ENCODE measurements at places on chromosomes 16 and 17. TPM values are rescaled to one million over a fixed set of nuclear protein-coding genes. Genes with fewer than 3 reads are reported as not detected.

DNA sequence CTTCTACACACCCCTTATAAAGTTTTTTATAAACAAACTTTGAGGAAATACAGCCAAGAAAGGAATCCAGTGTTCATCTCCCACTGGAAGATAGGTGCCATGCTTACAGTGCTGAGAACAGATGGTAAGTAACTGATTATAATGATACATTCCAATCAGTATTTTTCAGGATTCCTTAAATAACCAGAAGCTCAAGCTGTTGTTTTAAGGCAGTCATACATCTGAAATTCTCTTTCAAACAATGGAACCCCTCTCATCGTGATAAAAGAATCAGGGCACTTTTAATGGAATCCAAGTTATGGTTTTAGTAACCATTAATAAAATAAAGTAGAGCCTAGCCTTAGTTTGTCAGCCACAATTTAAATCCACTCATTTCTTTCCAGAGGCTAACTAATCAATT is 56.1 kb upstream of the STAC2 start:
- peaks cover 23% of the 10 kb centered on the region for H3K4me1 ChIP-seq
- no peaks in the 10 kb centered on the region for H3K27me3 ChIP-seq

DNA sequence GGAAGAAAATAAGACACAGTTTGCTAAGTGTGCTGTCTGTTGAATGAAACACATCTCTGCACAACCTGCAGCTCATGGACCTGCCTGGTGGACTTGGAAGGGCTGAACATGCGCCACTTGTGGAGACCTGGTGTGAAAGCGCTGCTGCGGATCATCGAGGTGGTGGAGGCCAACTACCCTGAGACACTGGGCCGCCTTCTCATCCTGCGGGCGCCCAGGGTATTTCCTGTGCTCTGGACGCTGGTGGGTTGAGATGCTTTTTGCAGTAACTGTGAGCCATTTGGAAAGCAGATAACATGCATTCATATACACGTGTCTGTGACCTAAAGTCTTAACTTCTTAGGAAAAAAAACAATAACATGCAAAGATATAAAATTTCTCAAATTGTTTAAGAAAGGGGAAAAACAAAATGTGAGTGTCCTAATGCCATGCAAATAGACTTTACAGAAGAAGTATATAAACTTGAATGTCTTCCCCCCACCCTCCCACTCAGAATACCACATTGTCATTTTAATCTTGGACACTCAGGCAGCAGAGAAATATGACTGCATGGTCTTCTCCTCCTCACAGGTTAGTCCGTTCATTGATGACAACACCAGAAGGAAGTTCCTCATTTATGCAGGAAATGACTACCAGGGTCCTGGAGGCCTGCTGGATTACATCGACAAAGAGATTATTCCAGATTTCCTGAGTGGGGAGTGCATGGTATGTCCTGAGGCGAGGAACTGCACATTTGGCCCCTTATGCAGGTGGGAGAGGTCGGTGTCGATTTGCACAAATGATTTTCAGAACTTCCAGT is 65.6 kb downstream of the SEC14L1 start:
- H3K4me3 ChIP-seq: no peak overlapping the region
- no peaks in the 10 kb centered on the region for H3K27me3 ChIP-seq
- H3K27ac ChIP-seq: peak overlapping the region; percentile 34
- DNase-seq: no peak
- H3K36me3 ChIP-seq: peaks cover 64% of the 10 kb centered on the region
- peaks cover 20% of the 10 kb centered on the region for H3K4me1 ChIP-seq

DNA sequence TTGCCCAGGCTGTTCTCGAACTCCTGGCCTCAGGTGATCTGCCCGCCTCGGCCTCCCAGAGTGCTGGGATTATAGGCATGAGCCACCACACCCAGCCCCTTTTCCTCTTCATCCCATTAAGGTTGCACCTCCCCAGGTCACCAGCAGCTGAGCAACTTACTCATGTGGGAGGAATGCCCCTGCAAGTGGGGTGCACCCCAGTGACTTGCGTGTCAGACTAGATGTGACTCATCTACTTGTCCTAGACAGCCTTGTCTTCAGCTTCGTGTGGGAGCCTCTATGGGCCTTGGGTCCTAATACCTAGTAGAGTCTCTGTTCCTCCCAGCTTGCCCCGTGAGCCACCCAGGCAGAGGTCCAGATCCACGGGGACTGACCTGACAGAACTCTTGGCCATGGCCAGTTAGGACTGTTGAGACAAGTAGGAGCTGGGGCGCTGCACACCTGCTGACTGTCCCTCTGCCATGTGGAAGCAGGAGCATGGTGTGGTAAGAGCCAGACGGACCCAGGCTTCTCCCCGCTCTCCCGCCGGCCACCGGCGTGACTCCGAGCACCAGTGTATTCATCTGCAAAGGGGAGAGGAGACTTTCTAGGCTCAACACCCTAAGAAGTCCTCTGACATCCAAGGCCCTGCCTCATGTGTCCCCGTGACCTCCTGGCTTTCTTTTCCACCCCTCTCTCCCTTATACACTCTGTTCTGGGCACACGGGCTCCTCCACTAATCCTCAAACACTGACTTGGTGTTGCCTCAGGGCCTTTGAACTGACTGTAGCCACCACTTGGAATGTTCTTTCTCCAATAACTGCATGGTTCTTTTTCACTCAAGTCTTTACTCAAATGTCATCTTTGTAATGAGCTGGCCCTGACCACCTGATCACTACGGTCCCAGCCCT is 11.6 kb upstream of the CBX4 start:
- H3K36me3 ChIP-seq: no peaks in the 10 kb centered on the region
- no peak overlapping the region for H3K27ac ChIP-seq
- peaks cover 13% of the 10 kb centered on the region for H3K4me1 ChIP-seq
- DNase-seq: no peak
- H3K4me3 ChIP-seq: no peak overlapping the region

DNA sequence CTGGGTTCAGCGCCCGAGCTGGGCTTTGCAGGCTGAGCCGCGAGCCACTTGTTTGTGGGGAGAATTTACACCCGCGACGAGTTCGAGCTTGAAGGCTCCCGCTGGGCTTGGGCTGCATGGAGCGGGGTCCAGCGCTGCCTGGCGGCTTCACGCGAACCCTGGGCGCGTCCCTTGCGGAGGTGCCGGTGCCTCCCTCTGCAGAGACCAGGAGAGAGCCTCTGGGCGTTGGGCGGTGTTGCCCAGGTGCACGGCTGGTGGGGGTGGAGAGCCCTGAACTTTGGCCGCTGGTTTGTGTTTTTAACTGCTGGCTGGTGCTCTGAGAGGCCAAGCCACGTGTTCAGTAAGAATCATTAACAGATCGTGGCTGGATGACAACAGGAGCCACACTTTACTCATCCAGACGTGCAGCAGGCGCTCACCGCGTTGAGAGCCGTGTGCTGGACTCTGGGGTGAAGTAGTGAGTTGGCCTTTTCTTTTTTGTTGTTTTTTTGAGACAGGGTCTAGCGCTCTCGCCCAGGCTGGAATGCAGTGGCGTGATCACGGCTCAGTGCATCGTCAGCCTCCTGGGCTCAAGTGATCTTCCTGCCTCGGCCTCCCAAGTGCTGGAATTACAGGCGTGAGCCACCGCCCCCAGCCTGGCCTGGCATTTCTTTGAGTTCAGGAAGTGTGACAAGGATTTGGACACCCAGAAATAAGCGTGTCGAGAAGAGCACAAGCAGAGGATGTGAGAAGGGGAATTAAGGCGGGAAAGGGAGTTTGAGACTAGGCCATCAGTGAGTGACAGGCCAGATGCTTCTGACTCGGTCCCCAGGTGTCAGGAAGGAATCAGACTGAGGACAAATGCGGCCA is 827 bp downstream of the CDK10 start:
- no peaks in the 10 kb centered on the region for H3K27me3 ChIP-seq
- peak overlapping the region; percentile 90 for H3K4me3 ChIP-seq
- peaks cover 14% of the 10 kb centered on the region for H3K4me1 ChIP-seq
- DNase-seq: no peak

DNA sequence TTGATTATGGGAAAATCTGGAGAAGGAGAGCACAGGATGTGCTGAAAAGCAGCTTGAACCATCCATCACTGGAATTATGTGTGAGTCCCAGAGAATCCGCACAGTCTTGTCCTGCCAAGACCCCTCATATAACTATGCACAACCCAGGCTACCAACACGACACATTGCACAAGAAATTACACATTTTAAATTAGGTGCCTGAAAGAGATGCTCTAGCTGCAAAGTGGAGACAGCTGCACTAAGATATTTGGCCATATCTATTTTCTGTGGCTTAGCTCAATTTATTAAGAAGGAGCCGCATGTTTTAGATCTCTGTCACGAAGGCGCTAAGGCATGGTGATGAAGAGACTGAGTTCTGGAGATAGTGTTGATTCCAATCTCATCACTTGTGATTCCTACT is 1308.4 kb downstream of the CDH8 start:
- no peaks in the 10 kb centered on the region for H3K4me1 ChIP-seq
- H3K4me3 ChIP-seq: no peak overlapping the region
- H3K27me3 ChIP-seq: no peaks in the 10 kb centered on the region
- H3K27ac ChIP-seq: no peak overlapping the region

DNA sequence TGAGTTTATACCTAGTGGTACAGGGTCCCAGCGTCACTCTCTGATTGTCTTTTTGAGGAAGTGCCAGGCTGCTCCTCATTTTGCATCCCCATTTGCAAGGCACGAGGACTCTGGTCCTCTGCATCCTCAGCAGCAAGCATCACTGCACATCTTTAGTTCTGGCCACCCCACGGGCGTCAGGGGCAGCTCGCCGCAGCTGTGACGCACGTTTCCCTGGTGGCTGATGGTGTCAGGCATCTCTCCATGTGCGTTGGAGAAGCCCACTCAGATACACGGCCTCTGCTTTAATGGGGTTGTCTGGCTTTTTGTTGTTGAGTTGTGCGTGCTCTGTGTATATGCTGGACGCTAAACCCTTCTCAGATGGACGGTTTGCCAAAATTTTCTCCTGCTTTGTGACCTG is 45.2 kb upstream of the ZNF469 start:
- no peak overlapping the region for H3K27ac ChIP-seq
- no peaks in the 10 kb centered on the region for H3K27me3 ChIP-seq
- H3K4me3 ChIP-seq: no peak overlapping the region
- no peak for DNase-seq
- no peaks in the 10 kb centered on the region for H3K36me3 ChIP-seq

- peaks cover 37% of the 10 kb centered on the region for H3K27me3 ChIP-seq
- H3K4me1 ChIP-seq: peaks cover 21% of the 10 kb centered on the region
- no peak overlapping the region for H3K4me3 ChIP-seq
- no peak for DNase-seq
These were observed 12.8 kb upstream of the AKAP1 start for GRCh38 chr17:57071991-57072944.

- H3K36me3 ChIP-seq: peaks cover 14% of the 10 kb centered on the region
- no peak for DNase-seq
- no peaks in the 10 kb centered on the region for H3K4me1 ChIP-seq
These were observed 7.0 kb upstream of the ANKFY1 start for GRCh38 chr17:4270736-4271135.

DNA sequence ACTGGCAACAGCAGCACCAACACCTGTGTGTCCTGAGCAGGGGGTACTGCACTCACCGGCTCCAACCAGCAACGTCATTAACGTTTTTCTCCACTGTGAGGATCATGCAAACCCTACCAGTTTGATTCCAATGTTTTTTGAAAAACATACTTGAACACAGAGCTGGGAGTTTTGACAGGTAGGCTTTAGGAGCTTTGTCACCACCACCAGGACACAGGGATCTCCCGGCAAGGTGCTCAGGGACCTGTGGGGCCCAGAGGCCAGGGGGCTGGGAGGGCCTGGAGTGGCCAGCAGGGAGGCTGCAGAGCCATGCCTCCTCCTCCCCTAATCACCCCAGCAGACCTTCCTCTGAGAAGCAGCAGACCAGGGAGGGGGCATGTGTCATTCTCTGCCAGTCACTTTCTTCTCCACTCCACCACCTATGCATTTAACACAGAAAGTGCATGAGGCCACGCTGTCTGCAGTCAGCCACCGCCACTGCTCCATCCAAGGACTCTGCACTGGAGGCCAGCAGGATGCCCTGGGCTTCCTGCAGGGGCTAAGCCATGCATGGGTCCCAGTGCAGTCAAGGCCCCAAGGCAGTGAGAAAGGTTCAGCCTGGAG is 768.2 kb downstream of the KCNJ18 start:
- H3K4me3 ChIP-seq: no peak overlapping the region
- no peaks in the 10 kb centered on the region for H3K27me3 ChIP-seq
- H3K27ac ChIP-seq: no peak overlapping the region
- no peaks in the 10 kb centered on the region for H3K4me1 ChIP-seq

DNA sequence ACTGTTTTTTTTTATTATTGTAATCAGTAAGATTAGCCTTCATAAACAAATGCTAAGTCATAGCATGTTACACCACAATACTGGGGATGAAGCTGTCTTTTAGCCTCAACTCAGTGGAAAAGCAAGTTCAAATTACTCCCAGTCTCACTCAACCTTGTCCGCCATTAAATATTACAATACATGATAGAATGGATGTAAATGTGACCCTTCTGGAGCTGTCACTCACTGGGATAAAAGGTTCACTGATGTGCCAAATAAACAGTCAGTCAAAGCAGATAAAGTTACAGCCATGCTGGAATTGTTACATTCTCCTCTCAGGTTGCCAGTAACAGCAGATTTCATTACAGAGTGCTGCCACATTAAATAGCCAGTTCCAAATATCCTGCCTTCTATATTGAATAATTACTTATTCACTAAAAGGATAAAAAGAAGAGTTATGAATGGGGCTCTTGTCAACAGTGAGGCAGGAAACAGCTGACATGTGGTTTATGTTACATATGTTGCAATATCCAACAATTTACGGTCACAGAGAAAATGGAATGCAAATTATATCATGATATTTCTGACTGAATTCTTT is 53.4 kb downstream of the BRIP1 start:
- peak overlapping the region; percentile 42 for H3K27ac ChIP-seq
- no peak for DNase-seq
- H3K4me1 ChIP-seq: peaks cover 42% of the 10 kb centered on the region
- H3K36me3 ChIP-seq: no peaks in the 10 kb centered on the region

DNA sequence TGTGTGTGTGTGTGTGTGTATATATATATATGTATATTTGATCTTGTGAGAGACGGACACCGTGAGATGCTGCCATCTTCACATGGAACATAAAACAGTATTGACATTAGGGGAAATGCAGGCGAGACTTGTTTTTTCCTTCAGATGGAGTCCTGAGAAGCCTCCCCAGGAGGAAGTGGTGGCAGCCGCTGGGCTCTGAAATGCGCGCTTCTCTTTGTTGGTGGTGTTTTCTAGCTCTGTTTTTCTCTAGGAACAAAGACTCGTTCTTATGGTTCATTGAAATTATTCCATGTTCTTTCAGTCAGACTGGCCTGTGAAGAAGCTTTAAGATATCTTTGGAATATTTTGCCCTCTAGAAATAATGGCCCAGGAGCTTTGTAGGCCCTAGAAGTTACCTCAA is 32.9 kb downstream of the SNX29 start:
- no peak for DNase-seq
- H3K4me3 ChIP-seq: no peak overlapping the region
- peaks cover 5% of the 10 kb centered on the region for H3K4me1 ChIP-seq
- H3K36me3 ChIP-seq: peaks cover 3% of the 10 kb centered on the region
- no peak overlapping the region for H3K27ac ChIP-seq

KRT15 gene
- not detected for total RNA-seq

ABCC11 gene
- total RNA-seq: 0.48 TPM

CES3 gene
- 0.24 TPM for total RNA-seq

SUPT4H1 gene
- total RNA-seq: 77.0 TPM

ABCC12 gene
- not detected for total RNA-seq

SPAG7 gene
- 92.9 TPM for total RNA-seq

NPW gene
- 4.4 TPM for total RNA-seq

KRT12 gene
- total RNA-seq: not detected

GRIN2C gene
- 0.13 TPM for total RNA-seq

PTX4 gene
- not detected for total RNA-seq

CRYM gene
- total RNA-seq: not detected

TBC1D3 gene
- 0.30 TPM for total RNA-seq

VWA3A gene
- total RNA-seq: 0.27 TPM

RSAD1 gene
- total RNA-seq: 36.7 TPM

NFATC2IP gene
- 34.9 TPM for total RNA-seq
